ENCODE measurements at places on chromosomes 3 and 15.

GRCh38 chr3:172536505-172536904 is 13.3 kb upstream of the TNFSF10 start:
- no peak for DNase-seq

DNA sequence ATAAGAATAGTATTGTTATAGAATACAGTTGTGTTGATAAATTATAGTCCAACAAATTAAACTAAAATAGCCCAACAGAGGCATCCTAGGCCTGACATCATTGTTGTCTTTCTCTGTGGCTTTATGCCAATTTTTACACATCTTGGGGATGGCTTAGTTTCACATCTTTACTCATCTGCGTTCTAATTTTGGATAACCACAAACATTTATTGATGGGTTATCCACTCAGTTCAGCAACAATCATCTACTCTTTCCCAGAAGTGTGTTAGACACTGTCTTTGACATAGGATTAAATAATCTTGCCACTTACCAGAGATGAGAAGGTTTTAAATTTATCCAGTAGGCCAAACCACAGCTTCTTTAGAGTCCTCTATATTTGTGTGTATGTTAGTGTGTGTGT is 120.8 kb upstream of the PHLDB2 start:
- DNase-seq, result no peak

- no peak for DNase-seq
These were observed 169.7 kb upstream of the TMCO5A start for GRCh38 chr15:37764733-37765191.

GRCh38 chr3:81910244-81910852 is 148.9 kb upstream of the GBE1 start:
- no peak for DNase-seq

DNA sequence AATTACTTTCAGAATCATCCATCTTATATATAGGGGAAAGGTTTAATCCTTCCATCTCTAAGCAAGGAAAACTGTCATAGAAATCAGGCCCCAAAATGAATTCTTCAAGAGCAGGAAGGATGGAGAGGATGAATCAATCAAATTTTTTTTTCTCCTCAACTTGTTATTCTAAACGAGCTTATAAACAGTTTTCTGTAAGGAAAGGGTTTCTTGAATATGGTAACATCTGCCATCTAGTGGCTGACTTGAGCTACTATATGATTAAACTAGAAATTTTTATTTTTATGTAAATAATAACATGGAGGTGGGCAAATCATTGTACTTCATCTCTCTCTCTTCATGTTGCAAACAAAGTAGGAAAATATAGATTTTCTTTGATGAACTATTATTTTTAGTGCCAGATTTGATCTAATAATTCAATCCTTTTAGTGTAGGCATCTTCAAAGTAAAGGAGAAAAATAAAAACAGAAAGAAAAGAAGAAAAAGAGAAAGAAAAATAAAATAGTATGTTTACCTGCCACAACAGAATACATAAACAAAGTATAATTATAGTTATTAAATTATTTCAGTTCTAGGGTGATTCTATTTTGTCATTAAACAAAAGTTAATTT is 146.6 kb downstream of the SERPINI1 start:
- no peak for DNase-seq

GRCh38 chr15:85755471-85755870 is 39.3 kb downstream of the KLHL25 start:
- DNase-seq, result no peak

GRCh38 chr3:194443901-194444300 is 42.9 kb downstream of the ATP13A3 start:
- DNase-seq, result no peak

DNA sequence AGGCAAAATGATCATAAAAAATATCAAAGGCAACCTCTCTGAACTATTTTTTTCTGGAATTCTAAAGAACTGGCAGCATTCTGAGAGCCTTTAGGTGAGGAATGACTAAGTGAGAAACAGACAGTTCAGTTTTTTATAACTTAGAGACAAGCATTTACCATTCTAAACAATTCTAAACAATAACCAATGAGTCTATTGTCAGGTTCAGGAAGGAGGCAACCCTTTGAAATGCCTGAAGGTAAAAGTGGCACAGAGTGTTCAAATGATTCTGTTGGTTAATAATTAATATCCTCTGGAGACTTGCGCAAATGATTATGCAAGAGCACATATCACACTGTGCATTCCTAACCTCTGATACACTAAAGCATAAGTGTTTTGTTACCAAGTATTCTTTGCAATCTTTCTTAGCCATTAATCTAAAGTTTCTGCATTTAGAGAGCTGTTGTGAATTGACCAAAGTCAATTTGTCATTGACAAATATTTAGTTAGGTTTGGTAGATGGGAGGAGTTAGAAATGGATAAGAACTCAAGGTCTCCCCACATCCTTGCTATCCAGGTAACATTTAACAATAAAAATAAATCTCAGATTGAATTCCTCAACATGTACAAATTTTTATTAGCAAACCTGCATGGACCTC is 9.2 kb upstream of the TGFBR2 start:
- no peak for DNase-seq

GRCh38 chr3:149186721-149187120 is 34.9 kb downstream of the CP start:
- no peak for DNase-seq

DNA sequence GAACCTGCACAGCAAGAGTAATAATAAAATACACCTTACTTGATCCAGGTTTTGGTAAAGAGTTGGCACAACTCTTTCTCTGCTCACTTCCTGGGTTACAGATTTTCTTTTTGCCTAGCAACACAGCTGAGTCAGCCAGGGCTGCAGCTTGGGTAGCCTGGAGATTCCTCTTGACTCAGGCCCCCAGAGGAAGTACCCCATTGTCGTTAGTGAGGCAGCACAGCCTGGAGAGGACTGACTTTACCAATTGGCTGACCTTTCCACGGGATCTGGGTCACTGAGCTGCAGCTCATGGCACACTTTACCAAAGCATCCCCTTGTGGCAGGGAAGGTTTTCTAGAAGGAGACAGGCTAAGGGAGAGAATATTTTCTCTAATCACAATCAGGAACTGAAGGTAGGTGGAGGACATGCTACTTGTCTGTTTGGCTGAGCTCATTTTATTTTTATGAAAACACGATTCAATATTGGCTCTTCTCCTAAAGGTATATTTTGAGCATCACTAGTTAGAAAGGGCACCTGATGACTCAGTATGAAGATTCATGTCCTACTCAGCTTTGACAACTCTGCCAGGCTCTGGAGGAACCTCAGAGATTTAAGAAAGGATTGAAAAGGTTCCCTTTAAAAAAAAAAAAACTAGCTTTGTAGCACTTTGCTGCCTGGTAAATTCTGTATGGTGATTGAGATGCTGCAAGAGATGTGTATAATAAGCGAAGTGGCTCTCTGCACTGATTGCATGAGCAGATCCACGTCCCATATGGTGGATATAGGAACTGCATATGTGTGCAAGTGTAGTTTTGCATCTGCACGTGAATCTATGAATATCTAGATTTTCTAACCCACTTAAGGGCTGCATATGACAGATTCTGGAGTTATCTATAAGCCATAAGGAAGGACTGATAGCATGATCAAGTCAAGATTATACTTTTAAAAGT is 124.8 kb downstream of the CHDH start:
- DNase-seq, result no peak

DNA sequence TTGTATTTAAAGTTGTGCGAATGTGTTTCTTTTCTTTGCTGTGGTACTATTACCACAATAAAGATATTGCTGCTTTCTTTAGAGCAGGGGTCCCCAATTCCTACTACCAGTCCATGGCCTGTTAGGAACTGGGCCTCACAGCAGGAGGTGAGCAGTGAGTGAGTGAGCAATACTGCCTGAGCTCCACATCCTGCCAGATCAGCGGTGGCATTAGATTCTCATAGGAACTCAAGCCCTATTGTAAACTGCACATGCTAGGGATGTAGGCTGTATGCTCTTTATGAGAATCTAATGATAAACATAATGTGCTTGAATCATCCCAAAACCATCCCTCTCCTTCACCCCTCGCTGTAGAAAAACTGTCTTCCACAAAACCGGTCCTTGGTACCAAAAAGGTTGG is 41.6 kb downstream of the DMXL2 start:
- DNase-seq, result no peak

- no peak for DNase-seq
These were observed 25.2 kb downstream of the CDAN1 start for GRCh38 chr15:42711746-42712145.

GRCh38 chr15:70867911-70868467 is 14.0 kb upstream of the LARP6 start:
- no peak for DNase-seq

- DNase-seq, result no peak
These were observed 18.9 kb downstream of the EBLN2 start for GRCh38 chr3:73080216-73080966.

- DNase-seq, result no peak
These were observed 97.2 kb upstream of the C3orf80 start for GRCh38 chr3:160128056-160128455.

DNA sequence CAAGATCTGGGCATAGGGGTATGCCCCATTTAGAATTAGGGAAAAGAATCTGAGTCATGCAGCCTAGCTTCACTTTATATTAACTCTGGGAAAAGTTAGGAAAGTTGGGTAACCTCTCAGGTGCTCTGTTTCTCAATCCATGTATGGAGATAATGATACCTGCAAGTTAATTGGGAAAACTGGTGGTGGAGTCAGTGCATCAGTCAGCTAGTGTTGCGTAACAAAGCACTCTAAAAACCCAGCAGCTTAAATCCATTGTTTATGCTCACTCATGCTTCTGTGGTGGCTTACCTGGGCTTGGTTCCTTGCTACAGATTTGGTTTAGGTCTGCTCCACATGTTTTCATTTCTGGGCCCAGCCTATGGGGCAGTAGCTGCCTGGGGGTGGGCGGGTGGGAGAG is 91.0 kb downstream of the SMAD3 start:
- DNase-seq, result no peak

DNA sequence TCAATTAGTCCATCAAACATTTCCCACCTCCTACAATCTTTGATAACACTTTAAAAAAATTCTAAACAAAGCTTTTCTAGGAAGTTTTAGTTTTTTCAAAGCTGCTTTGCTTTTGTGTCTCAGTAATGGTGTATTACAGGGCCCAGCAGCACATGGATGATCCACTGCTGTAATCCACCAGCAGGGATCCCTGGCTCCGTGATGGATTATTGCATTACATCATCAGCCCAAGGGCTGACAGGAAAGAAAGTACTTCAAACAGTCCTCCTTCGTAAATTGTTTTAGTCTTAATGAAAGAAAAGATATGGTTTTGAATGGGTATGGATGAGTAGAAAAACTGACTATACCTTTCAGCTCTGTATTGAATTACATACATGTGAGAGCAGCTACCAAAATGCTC is 688.9 kb upstream of the NAALADL2 start:
- DNase-seq, result no peak

DNA sequence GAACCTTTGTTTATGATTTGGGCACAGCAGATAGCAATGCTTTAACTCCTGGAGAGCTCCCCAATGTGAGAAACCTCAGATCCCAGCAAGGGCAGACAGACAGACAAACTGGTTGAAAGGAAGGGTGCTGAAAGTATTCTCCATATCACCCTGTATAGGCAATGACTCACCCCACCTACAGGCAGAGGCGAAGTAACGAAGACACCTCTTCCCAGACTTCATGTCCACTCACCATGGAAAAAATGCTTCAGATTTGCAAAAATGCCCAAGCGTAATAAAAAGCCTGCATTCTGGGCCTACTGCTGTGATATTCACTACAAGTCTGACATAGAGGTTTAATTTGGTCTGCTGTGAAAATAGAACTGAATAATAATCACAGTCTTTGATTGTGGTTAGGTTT is 50.5 kb downstream of the THBS1 start:
- no peak for DNase-seq
